Natural killer cell (primary cell): ENCODE measurements at places on chromosomes 5 and 9. TPM values are rescaled to one million over a fixed set of nuclear protein-coding genes. Genes with fewer than 3 reads are reported as not detected.

The SPATA31D4 gene
- not detected for total RNA-seq

The UNC13B gene
- 0.21 TPM for total RNA-seq

The CA9 gene
- not detected for total RNA-seq

The CCL27 gene
- not detected for total RNA-seq

The FABP6 gene
- not detected for total RNA-seq

The CDH18 gene
- not detected for total RNA-seq

The PCA3 gene
- not detected for total RNA-seq

The PHF19 gene
- 54.0 TPM for total RNA-seq

The ABO gene
- total RNA-seq: 4.2 TPM

The BBLN gene
- 61.8 TPM for total RNA-seq
